ENCODE measurements at places on chromosomes 6 and 20. TPM values are rescaled to one million over a fixed set of nuclear protein-coding genes. Genes with fewer than 3 reads are reported as not detected.

The CCM2L gene
- total RNA-seq: not detected

The CNKSR3 gene
- 3.1 TPM for total RNA-seq

The VSTM2L gene
- 0.22 TPM for total RNA-seq

The LCA5 gene
- total RNA-seq: 2.4 TPM

The PGC gene
- not detected for total RNA-seq

The CGA gene
- total RNA-seq: not detected

The CRISP2 gene
- not detected for total RNA-seq

The GABRR1 gene
- not detected for total RNA-seq

The TTLL9 gene
- total RNA-seq: not detected

The NHLRC1 gene
- total RNA-seq: 2.0 TPM

The ARMC12 gene
- total RNA-seq: not detected

The TMEM30A gene
- 221 TPM for total RNA-seq

The GNMT gene
- total RNA-seq: not detected

The TRIM15 gene
- not detected for total RNA-seq

The OR2B6 gene
- total RNA-seq: not detected

Data from placental pericyte (primary cell).